ENCODE measurements at places on chromosomes 6 and 20.

DNA sequence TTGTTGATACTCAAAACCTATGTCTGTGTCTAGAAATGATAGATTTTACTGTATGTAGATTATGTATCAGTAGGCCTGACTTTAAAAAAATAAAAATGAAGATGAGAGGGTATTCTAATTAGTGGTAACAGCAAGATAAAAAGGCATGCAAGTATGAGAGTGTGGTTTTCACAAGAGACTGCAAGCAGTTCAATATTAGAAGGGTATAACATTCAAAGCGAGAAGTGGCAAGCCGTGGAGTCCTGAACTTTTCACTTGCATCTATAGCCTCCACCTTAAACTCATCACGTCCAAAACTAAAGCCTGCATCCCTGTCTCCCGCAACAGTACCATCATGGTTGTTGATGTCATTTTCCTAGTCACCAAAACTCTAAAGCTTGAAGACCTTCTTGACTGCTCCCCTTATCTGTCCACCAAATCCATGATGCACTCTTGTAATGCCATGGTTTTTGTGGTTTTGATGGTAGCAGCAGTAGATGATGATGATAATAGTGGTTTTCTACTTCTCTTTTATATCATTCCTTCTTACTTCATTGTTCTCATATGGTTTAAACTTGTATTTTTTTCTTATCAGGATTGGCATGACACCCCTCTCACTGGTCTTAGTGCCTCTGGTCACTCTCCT is 9.2 kb upstream of the CGA start:
- no peak for DNase-seq

- no peak for DNase-seq
These were observed 5.5 kb upstream of the CTCFL start for GRCh38 chr20:57530327-57530981.

DNA sequence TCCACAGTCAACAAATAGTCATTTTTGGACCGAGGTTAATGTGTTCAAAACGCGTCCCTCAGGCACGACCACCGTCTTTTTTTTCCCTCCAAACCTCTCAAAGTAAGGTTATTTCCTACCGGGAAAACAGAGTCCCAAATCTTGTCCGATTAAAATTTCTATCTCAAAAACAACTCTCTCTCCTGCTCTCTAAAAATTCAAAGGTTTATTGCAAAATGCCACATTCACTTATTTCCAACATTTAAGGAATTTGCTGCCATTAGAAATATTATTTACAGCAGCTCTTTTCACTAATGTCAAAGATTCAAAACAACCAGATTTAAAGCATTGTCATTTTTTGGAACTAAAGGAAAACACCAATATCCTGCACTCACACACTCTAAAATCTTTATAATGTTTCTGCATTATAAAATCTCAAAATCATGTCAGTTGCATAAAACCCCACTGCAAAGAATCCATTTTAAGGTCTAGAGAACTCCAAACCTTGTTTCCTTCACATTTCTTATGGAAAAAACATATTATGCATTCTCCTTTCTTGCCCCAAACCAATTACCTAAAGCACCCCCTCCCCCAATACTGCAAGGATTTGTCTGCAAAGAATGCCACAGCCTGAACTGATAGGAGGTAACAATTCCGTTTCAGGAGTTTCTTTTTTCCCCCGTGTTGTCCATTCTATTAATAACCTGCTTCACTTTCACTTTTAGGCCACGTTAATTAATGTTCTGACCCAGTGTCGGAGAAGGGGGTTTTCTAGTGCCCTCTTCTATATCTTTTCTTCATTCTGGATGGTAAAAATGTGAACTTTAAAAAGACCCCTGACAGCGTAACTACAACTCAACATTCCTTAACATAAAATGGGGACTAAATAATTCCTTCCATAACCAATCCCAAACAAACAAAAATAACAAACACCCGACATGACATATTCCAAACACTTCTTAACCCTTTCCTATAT is 1.4 kb downstream of the NRN1 start:
- no peak for DNase-seq

DNA sequence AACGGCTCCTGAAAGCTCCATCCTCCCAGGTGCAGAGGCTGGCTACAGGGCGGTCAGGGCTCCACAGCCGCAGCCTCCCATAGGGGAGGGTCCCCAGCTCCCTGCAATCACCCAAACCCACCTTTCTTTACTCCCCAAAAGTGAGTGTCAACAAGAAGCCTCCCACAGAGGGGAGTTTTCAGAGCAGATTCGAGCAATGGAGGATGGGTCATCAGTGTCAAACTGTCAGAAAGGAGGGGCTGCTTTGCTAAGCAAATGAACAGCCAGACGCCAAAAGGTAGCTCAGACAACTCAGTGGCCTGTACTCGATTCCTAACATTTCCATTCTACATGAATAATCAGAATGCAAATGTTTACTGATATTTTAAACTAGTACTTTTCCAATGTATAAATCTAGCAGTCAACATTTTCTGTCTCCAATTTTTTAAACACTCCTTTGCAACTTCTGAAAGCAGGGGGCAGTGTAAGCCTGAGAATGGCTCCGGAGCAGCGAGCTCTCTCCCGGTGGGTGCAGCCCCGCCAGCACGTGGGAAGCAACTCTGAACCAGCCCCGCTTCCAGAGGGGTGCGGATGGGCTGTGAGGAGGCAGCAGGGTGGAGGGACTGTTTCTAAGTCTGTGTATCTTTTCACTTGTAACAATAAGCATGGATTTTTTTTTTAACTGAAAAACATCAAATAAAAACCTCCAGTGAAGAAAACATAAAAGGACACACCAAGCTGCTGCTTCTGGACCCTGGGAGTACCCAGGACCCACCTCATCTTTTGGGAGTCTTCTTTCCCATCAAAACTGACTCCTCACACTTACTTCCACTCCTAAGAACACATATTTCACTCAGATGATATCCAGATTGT is 54.9 kb downstream of the TAF4 start:
- no peak for DNase-seq

GRCh38 chr20:23152308-23152892 is 66.3 kb upstream of the CD93 start:
- no peak for DNase-seq

All from brain pericyte (primary cell).